HS-27A (cell line): ENCODE measurements at places on chromosomes 12 and 14.

GRCh38 chr12:115956659-115957058 lies 320.8 kb downstream of the MED13L start:
- no peak for DNase-seq

GRCh38 chr12:49951411-49952240 lies 1.1 kb downstream of the AQP2 start:
- DNase-seq, result no peak

DNA sequence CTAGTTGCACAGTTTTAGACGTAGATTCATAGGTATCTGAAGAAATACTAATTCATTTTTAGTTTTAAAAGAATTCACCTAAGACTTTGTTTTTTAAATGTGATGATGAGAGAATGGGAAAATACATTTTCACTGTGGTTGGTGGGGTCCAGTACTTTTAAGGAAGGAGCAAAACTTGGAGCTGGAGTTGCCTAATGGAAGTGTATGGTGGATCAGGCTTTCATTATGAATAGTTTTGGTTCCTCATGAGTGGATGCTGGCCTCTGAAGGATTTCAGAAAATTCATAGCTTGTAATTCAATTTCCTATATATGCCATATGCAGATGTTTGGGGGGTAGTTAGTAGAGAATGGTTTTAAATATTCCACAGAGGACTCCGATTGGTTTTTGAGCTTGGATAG lies 27.1 kb downstream of the STK38L start:
- no peak for DNase-seq

- DNase-seq, result no peak
Measured at GRCh38 chr12:57139796-57140649, 7.4 kb downstream of the LRP1-AS start.

DNA sequence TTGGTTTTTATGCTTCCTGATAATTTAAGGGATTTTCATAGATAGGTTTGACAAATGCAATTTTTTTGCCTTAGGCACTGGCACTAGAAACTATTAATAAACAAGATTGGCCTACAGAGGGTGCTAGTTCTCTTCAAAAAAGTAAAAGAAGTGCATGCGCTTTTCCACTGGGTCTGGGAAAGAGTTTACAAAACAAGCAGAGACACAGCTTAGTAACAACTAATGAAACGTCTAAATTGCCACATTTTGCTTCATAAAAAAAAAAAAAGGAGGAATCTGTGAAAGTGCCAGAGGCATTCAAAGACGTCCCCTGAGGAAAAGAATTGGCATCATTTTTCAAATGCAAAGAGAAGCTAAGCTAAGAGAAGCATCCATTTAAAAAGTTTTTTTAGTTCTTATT lies 58.3 kb upstream of the EEA1 start:
- DNase-seq, result no peak

- DNase-seq, result no peak
Measured at GRCh38 chr14:78902010-78902623, 731.9 kb downstream of the NRXN3 start.

DNA sequence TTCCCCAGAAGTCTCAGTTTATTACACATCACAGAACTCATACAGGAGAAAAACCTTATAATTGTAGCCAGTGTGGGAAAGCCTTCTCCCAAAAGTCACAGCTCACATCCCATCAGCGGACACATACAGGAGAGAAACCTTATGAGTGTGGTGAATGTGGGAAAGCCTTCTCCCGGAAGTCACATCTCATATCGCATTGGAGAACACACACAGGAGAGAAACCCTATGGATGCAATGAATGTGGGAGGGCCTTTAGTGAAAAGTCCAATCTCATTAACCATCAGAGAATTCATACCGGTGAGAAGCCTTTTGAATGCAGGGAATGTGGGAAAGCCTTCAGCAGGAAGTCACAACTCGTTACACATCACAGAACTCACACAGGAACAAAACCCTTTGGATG lies 20.1 kb downstream of the ZNF84 start:
- no peak for DNase-seq

DNA sequence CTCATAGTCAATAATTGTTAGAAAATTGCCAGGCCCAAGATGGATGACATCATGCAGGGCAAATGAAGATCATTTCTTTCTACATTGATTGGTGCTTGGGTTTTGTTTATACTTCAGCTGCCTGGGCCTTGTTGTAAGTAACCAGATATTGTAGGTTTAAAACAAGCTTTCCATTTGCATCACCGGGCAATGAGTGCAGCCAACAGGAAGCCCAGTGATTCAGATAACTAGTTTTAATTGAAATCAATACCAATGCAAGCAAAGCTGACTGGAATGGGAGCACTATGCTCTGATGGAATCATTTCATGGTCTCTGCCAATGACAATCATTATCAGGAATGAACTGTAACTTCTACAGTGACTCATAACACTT lies 279.3 kb downstream of the DUSP6 start:
- DNase-seq, result peak; percentile 15

GRCh38 chr14:24313913-24314312 lies 2.6 kb downstream of the LTB4R start:
- no peak for DNase-seq

DNA sequence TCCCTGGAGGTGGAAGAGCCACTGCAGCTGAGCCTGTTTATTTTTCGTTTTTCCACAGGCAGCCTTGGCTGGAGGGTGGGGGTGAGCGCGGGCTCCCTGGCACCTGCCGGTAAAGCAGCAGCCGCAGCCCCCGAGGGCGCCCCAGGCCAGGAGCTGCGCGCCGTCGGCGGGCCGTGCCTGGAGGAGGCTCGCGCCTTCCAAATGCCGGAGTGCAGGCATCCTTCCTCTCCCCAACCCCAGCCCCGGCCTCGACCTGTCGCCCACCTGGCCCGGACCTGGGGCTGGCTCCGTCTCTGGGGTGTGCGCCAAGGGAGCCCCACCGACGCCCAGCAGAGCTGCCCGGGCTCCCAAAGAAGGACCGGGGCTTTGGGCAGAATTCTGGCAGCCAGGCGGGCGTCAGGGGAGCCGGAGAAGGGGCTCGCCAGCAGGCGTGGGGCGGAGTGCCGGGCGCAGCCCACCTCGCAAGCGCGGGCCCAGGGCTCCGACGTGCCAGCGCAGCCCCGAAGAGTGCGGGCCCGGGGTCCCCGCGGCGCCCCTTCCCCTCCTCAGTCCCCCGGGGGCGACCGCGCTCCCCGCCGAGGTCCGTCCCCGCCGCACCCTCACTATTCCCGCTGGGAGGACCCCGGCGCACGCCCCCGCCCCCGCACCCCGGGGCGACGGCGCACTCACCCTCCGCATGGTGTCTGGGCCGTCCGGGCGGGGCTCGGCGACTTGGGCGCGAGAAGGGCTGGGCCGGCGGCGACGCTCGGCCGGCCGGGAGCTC lies 130.3 kb downstream of the NDUFA12 start:
- DNase-seq, result no peak

- no peak for DNase-seq
Measured at GRCh38 chr14:69014829-69015259, 35.7 kb upstream of the ACTN1 start.

GRCh38 chr12:125280482-125281377 lies 215.5 kb downstream of the AACS start:
- no peak for DNase-seq

GRCh38 chr12:84804691-84805473 lies 107.7 kb downstream of the SLC6A15 start:
- DNase-seq, result no peak

DNA sequence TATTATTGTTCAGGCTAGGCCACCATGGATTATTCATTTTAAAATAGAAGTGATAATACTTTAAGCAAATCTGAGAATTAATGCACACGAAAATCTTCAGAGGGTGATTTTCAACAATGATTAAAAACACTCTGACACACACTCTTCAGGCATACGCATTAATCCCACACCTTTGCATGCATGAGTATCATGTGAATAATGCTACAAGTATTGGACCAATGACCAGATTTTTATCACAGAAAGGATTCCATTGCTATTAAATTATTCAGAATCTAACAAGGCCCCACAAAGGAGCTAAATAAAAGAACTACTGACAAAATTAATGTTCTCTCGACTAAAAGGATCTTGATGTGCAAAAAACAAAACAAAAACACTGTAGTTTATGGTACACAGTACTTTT lies 11.1 kb downstream of the EPS8 start:
- no peak for DNase-seq

DNA sequence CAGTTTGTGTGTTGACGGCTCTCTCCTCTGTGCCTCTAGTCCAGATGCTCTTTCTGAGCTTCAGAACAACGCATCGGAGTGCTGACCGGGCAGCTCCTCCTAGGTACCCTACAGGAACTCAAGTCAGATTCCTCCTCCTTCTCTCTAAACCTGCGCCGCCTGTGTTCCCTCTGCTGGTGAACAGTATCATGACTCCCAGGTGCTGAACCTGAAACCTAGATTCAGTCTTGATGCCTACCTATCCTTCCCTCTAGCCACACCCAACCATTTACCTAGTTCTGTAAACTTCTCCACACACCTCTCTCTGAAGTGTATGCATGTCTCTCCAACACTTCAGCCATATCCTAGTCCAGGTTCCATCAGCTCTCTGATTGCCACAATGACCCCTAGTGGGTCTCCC lies 112.7 kb downstream of the EFCAB11 start:
- DNase-seq, result no peak

GRCh38 chr12:57929092-57929830 lies 12.1 kb upstream of the ATP23 start:
- DNase-seq, result no peak

DNA sequence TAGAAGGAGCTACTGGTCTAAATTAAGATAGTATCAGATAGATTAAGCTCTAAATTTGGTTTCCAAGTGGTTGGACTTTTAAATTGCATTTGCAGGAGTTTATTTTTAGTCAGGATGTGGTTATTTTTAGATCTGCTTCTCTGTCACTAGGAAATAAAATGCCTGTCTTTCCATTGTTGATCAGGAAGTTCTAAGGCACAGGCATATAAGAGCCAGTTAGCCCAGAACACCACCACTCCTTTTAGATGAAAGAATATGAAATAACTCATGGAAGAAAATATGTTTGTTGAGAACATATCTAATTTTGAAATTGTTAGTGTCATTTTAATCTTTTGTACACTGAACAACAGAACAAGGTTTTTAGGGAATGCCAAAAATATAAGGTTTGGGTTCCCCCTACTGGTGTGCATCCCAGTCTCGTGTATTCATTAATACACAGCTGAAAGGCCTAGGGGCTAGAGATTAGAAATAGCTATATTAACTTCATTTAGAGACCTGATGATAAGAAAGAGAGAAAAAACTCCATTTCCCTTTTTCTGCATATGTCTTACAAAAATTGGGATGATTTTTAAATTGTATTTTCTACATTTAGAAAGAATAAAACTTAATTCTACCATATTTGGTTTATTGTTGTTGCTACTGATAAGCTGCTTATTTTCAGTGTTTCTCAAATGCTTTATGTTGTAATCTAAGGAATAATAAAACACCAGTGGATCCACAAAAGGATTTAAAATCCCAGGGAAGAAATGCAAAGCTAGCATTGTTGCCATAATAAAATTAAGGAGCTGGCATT lies 67.2 kb downstream of the RIC8B start:
- DNase-seq, result no peak

DNA sequence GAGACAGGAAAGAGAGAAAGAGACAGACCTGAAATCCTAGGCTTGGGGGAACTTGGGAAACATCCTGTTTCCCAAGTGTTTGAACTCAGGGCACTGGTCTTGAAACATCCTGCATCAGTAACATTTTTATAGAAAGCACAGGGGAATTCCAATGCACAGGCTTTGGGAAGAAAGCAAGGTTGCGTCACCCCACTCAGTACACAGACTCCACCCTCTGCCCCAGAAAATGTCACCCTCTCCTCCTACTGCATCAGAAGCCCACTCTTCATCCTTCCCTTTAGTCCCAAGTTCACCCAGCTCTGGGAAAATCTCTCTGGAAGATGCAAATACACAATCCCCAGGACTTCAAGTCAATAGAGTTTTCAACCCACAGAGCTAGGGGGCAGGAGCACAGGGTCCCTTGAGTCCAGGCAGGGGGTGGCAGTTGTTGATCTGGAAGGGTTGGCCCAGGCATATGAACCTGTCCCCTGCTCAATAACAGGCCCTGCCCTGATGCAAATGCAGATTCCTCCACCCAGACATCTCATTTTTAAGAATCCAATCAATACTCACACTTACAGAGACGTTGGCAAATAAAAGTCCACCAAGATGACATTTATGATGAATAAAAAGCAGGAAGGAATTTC lies 1.7 kb downstream of the RDH16 start:
- DNase-seq, result no peak

DNA sequence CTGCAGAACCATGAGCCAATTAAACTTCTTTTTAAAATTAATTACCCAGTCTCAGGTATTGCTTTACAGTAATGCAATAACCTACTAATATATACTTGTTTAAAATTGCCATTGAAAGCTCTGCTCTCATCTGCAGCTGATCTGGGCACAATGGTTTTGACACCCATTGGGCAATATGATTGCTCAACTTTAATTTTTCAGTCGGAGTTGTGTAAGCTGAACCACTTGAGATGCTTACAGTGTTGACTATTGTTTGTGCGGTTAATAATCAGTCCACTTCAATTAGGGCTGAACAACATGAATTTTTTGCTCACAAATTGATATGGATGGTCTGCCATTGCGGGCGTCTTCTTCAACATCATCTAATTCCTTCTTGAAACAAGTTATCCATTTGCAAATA lies 18.0 kb upstream of the OR4K5 start:
- DNase-seq, result no peak

DNA sequence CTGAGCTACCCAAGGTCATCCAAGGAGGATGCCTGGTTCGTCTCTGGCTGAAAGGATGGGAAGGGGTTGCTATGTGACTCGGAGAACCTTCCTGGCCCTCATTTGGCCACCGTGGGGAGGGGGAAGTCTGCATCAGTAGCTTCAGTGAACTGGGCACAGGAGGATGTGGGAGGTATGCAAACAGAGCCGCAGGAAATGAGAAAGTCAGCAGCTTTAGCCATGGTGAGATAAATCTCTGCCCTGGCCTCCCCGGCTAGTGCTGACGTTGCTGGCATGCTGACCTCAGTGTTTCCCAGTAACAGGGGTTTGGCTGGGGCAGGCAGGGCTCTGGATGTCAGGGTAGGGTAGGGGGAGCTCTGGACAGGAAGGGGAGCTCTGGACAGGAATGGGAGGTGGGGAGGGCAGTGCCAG lies 2.3 kb upstream of the CEBPE start:
- no peak for DNase-seq

DNA sequence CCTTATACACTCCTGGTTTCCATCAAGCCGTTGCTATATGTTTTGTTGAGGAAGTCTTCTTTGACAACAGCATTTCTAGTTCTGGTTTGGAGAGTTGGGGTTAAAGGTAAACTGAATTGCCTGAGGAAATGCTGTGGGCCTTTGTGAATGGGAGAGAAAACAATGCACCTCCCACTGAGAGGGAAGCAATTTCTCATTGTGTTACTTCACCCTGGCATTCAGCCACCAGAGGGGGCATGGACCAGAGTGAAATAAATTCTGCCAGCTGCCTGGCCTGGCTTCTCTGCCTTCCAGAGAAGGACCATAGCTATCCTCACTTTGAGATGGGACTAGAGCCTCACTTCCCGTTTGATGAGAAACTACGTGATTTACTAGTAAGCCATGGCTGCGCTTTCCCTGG lies 475.3 kb downstream of the EGLN3 start:
- DNase-seq, result peak; percentile 27

DNA sequence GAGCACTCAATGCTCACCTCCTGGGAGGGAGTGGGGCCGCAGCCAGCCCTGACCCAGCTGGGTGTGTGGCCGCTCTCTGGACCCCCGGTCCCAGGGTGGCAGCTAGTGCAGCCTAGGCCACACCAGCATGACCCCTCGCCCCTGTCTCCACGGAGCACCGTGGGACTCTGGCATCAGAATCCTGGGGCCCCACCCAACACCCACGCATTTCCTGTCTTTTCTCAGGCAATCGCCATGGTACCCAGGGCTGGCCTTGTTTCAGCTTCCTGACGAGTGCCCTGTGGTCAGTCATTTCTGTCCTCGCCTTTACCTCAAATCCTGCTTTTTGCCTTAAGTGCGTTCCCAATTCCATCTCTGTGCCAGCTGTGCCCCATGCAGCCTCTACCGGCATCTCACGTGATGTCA lies 15.9 kb downstream of the PACS2 start:
- DNase-seq, result no peak
